Lung (tissue), 17 donors: ENCODE measurements at places on chromosomes 2 and 18. TPM values are rescaled to one million over a fixed set of nuclear protein-coding genes. Genes with fewer than 3 reads are reported as not detected.
A peak's percentile ranks its signal among the peaks of the same experiment; 100 is the strongest.

DNA sequence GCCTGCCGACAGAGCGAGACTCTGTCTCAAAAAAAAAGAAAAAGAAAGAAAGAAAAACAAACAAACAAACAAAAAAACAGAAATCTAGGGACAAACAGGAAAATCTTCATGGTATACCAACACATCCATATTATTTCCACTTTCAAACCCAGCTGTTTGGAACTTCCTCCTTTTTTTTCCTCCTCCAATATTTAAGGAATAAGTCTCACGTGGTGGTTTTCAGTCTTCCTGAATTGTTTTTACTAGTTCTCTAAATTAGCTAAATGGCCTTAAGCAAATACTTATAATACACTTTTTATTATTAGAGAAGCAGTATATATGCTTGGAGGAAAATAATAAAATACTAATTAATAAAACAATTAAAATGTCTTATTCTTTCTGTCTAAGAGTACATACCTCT is 48.7 kb upstream of the GLS start:
- DNase-seq: no peak

- DNase-seq: no peak
These were observed 124.5 kb upstream of the CCDC150 start for GRCh38 chr2:196515051-196515450.

HTR2B gene
- 0.31 TPM for total RNA-seq

DNA sequence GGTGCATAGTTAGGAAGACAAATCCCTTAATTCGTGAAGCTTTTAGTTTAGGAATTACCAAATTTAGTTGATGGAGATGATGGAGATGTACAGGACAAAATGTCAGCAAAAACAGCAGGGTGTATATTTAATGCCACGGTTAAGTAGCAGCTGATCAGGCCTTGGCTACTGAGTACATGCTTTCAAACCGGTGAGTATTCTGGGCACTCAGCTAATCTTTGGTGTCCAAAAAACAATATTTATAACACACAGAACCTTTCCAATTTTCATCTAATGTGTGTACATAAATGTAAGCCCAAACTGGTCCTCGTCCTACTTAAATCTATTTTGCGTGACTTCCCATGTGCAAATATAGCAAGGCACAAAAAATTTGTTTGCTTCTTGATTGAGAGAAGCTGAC is 703.4 kb upstream of the LINC00305 start:
- DNase-seq: peak; percentile 3

- DNase-seq: no peak
These were observed 88.2 kb downstream of the SLC66A3 start for GRCh38 chr2:11243512-11243911.

COBLL1 gene
- 86.5 TPM for total RNA-seq

MBD5 gene
- total RNA-seq: 34.9 TPM

DNA sequence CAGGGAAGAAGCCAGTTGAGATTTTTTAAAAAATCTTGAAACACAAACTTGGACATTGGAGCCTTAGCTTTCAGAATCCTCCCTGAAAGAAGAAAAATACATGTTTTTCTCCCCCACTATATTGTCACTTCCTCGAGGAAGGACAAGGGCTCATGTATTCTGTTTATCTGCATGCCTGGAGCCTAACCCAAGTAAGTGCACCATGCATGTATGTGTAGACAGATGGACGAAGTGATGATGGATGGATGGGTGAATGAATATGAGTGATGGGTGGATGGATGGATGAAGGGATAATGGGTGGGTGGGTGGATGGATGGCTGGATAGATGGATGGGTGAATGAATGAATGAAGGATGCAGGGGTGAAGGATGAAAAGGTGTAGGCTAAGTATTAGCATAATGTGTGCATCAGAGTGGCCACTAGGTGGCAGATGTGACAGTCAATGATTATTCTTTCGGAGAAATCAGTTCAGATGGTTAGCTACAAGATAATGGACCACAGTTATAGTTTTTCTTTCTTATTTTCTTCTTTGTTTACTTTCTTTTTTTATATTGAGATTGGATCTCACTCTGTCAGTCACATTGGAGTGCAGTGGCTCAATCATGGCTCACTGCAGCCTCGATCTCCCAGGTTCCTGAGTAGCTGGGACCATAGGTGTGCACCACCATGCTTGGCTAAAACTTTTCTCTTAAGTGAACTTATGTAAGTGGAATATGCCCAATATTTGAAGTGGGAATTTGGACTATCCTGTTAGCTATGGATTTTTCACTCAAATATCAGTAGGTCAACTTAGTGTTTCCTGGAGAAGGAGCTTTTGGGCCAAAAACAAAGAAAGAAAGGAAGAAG is 18.5 kb upstream of the CCDC93 start:
- DNase-seq: peak; percentile 26

- DNase-seq: no peak
These were observed 384.0 kb downstream of the NBAS start for GRCh38 chr2:15177103-15177502.

CAPN14 gene
- total RNA-seq: 0.26 TPM

- no peak for DNase-seq
These were observed 59.6 kb downstream of the GATA6 start for GRCh38 chr18:22228976-22229375.

GRCh38 chr2:109125593-109126500 is 3.2 kb upstream of the SH3RF3 start:
- DNase-seq: no peak

- DNase-seq: peak; percentile 99
These were observed 58.1 kb upstream of the PELI1 start for GRCh38 chr2:64202206-64202845.

DNA sequence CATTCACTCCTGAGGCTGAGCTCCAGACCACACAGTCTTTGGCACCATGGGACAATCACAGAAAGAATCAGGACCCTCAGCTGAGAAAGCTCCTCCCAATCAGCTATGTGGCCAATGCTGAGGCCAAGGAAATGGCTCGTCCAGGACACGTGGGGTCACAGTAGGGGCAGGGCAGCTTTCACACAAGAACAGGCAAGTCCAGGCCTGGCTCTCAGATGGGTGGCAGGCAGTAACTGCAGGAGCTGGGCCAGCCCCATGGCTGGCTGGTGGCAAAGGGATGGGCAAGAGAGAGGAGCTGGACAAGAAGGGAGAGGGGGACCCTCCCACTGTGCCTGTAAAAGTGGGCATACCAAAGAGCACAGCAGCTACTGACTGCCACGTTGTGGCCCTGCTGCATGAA is 12.2 kb upstream of the EDAR start:
- no peak for DNase-seq

- peak; percentile 70 for DNase-seq
These were observed 229.5 kb upstream of the ZC3H15 start for GRCh38 chr2:186256540-186256939.

DNA sequence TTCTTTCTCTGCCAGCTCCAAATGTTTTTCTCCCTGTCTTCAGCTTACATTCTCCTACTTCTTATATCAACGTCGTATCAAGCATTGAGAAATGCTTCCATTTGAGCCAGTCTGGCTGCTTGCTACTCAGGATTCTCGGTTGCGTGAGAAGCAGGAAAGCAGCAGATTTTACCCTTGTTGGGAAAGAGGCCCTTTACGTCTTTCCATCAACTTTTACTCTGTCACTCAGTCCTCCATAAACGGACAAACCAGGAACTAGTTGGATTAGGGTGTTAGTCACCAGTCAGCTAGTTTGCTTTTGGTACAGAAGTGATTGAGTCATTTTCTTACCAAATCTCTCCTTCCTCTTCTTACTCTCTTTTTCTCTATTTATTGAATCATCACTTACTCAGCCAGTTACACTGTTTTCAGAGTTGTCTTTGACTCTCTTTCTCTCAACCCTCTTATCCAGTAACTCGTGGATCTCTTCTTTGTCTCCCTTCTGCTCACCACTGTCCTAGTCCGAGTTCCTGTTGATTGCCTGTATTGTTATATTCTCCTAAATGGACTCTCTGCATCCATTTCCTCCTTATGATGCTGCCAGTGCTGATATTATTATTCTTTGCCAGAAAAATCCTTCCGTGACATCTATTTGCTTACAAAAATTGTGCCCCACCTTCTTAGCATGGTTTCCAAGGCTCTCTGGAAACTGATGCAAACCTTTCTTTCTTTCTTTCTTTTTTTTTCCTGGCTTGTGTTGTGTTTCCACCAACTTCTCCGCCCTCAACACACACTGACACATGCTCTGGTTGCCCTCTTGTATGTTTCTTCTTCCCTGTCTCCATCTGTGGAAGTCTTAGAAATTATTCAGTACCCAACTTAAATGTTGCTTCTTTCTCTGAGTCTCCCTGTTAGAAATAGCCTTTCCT is 61.5 kb downstream of the VRK2 start:
- no peak for DNase-seq

DNA sequence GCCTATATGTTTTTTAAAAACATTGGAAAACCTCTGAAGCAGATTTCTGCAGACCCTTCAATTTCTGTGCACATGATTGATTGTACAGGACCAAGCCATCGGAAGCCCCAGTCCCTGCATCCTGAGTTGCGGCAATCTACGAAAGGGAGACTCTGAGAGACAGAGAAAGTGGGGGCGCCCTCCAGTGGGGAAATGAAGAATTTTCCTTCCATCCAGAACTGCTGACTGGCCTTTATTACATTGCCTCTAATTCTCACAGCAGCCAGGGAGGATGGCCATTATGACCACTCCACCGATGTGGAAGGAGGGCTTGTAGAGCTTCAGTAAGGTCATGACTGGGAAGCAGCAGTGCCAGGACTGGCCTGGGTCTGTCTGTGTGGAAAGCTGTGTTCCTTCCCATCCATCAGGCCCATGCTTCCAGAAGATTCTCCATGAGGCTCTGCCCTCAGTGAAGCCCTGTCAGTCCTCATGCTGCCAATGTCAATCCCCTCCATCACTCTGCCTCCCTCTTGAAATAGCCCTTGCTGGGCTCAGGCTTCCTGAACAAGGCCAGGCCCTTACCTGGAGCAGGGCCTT is 20.0 kb upstream of the RESP18 start:
- DNase-seq: peak; percentile 57

DNA sequence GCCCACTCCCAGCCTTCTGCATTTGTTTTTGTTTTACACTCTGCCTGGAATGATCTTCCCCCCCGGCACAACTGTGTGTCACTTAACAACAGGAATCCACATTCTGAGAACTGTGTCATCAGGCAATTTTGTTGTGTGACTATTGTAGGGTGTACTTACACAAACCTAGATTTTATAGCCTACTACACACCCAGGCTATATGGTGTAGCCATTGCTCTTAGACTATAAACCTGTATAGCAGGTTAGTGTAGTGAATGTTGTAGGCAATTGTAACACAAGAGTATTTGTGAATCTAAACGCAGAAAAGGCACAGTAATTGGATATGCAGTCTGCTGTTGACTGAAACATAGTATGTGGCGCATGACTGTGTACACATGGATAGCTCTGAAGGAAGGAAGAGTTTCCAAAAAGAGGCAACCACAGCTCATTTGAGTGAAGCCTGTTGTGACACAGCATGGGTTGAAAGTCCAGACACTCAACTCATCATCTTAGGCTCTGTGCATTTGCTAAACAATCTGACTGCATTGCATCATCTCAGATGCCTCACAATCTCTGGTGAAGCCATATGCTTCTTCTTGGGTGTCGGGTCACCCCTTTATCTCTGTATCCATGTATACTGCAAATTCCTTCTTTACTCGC is 506.6 kb upstream of the SPHKAP start:
- DNase-seq: peak; percentile 99

CETN1 gene
- not detected for total RNA-seq

GRCh38 chr2:196718419-196719109 is 79.0 kb downstream of the CCDC150 start:
- no peak for DNase-seq

DNA sequence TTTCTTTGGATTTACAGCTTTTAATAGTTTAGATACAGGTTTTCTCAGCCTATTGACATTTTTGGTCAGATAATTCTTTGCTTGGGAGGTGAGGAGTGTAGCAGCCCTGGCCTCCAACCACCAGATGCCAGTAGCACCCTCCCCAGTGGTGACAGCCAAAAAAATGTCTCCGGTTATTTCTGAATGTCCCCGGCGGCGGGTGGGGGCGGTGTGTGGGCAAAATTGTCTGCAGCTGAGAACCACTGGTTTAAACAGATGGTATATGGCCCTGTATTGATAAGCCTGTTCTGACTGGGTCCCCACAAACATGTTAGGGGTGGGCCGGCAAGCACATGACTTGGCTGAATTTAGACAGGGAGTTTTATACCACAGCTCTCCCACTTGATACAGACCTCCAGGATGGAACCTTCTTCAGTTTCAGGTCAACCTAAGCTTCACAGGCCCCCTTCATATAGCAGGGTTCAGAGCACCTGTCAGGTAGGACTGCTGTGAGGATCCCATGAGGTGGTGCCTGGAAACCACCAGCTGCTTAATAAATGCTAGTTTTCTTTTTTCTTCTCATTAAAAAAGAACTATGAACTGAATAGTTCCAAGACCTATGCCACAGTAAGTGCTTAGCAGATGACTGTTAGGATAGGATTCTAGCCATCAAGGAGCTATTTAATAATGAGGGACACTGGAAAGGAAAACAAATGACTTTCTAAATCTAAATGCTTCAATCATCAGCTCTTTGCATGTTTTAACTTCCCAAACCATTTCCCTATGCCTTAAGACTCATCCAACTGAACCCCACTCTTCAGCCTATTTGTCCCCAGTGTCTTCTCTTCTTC is 18.1 kb downstream of the LPIN2 start:
- DNase-seq: no peak

LIMS3 gene
- total RNA-seq: 3.3 TPM

- DNase-seq: no peak
These were observed 35.1 kb downstream of the FAM117B start for GRCh38 chr2:202669841-202670240.

GRCh38 chr2:176105078-176105729 is 1.9 kb upstream of the HOXD11 start:
- DNase-seq: no peak

CD8A gene
- total RNA-seq: 1.1 TPM

DNA sequence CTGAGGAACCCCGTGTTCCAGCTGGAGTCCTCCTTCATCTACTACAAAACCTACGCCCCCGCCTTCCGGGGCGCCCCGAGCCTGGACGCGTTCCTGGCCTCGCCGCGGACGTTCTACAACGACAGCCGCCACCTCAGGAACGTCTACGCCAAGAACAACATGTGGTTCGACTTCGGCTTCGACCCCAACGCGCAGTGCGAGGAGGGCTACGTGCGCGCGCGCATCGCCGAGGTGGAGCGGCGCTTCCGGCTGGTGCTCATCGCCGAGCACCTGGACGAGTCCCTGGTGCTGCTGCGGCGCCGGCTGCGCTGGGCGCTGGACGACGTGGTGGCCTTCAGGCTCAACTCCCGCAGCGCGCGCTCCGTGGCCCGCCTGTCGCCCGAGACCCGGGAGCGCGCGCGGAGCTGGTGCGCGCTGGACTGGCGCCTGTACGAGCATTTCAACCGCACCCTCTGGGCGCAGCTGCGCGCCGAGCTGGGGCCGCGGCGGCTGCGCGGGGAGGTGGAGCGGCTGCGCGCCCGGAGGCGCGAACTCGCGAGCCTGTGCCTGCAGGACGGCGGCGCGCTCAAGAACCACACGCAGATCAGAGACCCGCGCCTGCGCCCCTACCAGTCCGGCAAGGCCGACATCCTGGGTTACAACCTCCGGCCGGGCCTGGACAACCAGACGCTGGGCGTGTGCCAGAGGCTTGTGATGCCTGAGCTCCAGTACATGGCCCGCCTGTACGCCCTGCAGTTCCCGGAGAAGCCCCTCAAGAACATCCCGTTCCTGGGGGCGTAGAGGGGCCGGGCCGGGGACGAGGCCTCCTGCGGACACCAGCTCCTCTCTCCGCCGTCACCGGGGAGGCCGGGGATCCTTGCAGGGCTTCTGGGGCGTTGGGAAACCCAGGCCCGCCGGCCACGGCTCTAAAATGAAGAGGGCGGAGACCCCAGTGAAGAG is 5.3 kb upstream of the NEU4 start:
- peak; percentile 64 for DNase-seq

IL18RAP gene
- 1.00 TPM for total RNA-seq

LDLRAD4 gene
- total RNA-seq: 30.2 TPM

REG3A gene
- total RNA-seq: not detected

- no peak for DNase-seq
These were observed 408.4 kb downstream of the RIT2 start for GRCh38 chr18:42707080-42707479.

ANTXR1 gene
- 54.1 TPM for total RNA-seq
